ENCODE measurements at places on chromosomes 6 and 20. TPM values are rescaled to one million over a fixed set of nuclear protein-coding genes. Genes with fewer than 3 reads are reported as not detected.

Gene SOX4
- total RNA-seq, result 2.9 TPM

Gene GABRR1
- not detected for total RNA-seq

Gene NECAB3
- total RNA-seq, result 8.5 TPM

Gene LRP11
- 4.3 TPM for total RNA-seq

Gene GSTA2
- not detected for total RNA-seq

Gene SNRPB2
- total RNA-seq, result 46.7 TPM

Gene SMLR1
- total RNA-seq, result not detected

Gene GPR63
- total RNA-seq, result 0.67 TPM

- no peak for DNase-seq
These were observed 38.6 kb downstream of the OVOL2 start for GRCh38 chr20:18019068-18019467.

DNA sequence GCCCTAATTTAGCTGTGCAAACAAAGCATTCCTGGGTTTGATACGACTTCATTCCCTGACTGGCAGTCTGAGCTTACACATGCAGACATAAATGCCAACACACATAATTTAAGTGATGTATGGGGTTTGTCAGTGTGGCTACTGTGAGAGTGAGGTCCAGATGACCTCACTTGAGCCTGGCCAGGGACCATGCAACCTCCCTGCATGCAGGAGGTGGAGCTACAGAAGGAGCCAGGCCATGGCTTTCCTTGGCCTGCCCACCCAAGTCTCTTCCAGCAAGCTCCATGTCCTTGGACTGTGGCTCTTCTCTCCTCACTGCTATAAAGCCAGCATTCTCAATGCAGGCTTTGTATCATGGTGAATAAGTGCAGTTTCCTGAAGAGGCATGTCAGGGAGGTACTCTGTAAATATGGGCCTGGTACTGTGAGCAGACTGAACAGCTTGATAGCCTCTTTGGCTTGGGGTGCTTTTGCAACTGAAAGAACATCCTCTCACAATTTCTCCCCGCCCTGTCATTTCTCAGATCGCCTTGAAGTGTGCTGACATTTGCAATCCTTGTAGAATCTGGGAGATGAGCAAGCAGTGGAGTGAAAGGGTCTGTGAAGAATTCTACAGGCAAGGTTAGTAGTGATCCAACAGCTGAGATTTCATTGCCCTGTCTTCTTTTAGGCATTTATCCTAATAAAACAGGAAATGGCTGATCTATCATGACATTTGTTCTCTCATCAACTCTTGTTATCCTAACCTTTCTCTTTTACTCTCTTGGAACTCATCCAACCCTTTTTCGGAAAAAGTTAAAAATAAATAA is 69.2 kb downstream of the MTFR2 start:
- no peak for DNase-seq

GRCh38 chr20:2932498-2932897 is 59.2 kb downstream of the PTPRA start:
- DNase-seq, result no peak

- DNase-seq, result no peak
These were observed 22.8 kb upstream of the GCLC start for GRCh38 chr6:53567701-53568100.

GRCh38 chr6:125791151-125791819 is 525 bp downstream of the NCOA7 start:
- peak; percentile 42 for DNase-seq

DNA sequence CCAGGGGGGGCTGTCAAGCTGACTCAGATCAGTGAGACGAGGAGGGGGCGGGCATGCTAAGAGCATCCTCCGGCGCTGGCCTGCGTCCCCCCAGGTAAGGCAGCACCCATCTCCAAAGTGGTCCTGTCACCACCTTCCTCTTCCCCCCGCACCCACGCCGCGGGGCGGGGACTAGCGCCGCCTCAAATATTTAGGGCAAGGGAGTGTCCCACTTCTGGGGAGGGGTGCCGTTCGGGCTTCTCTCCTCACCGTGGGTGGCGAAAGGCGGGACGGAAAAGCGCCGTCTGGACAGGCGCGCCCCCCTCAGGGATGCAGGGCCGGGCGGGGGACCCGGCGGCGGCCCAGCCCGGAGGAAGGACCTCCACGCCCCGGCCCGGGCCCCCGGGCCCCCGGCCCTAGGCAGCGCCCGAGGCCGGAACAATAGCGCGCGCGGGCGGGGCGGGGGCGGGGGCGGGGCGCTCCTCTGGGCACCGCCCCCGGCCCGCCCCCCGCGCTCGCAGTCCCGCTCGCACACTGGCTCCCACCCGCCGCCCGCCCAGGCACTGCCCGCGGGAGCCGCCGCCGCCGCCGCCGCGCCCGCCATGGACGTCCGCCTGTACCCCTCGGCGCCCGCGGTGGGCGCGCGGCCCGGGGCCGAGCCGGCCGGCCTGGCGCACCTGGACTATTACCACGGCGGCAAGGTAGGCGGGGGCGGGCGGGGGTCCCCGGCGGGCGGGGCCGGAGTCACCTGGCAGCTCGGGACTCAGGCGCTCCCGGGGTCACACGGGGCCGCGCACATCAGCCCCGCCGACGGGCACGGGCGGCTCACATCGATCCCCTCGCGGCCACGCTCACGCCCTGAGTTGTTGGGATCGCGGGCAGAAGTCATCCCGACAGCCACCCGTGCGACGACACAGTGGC is at the start of gene TOX2:
TSS of gene TOX2 (plus strand) at position 542 of the 900 bp plus-strand sequence. CDS start at position 582, 40 bp downstream.
- peak; percentile 47 for DNase-seq

DNA sequence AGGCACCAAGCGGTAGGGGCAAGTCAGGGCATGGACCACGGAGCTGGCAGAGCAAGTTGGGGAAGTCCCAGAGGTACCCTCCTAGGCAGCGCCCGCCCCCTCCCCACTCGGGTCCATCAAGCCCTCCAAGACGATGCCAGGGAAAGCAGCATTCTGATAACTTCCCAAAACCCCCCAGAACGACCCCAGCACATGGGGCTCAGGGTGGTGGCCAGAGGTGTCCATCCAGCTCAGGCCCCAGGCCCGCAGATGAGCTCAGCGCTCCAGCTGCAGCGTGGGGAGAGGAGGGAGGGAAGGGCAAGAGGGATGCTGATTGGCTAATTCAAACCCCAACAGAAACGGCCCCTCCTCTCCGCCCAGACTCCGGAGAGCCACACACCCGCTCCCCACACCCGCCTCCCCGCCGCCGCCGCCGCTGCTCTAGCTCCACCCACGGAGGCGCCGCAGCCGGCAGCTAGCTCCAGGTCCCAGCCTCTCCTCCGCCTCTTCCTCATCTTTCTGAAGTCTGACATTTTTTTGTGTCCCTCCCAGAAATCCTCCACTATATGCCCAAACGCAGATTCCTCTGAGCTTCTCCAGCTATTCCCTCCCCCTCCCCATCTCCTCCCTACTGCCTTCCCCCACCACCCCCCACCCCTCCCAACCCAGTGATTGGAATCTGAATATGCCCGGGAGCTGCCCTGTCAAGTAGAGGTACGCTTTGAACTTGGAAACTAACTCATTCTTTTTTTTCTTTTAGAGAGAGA is 40.3 kb upstream of the TLDC2 start:
- peak; percentile 66 for DNase-seq

DNA sequence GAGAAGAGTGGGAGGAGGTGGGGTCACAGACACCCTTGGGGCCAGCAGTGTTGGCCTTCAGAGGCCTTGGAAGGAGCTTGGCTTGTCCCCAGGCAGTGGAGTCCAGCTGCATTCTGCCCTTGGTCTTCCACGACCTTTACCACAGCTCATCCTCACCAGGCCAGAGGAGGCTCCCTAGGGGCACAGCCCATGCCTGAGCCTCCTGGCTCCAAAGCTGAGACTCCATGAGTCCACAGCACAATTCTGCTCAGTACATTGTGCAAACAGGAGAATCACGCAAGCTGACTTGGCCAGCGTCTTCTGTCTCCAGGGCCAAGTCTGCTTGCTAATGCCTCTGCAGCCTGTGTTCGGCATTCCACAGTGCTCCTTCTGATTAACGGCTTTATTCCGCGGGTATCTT is 337.2 kb downstream of the SMOC2 start:
- no peak for DNase-seq

DNA sequence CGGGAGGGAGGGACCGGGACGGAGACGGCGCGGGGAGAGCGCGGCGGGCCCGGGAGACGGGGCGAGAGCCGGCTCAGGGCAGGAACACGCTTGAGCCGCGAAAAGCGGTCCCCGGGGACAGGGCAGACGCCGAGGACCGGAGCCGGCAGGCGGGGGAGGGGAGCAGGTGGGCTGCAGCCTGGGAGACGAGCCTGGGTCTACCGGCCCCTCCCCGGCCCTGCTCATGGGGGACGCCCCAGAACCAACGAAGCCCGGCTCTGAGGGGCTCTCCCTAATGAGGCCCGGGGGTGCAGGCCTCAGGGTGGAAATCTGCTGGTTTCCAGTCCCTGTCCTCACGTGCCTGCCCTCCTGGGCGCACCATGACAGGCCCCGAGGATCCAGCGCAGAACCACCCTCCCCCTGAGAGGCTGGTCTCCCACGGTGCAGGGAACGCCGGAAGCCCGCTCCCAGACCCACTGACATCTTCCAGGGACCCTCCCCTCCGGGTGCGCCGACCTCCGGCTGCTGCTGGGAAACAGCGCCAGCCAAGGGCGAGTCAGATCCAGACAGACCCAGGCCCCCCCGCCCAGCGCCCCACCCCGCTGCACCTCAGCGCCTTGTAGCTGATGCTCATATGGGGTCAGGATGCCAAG is 571 bp upstream of the EEF1A2 start:
- no peak for DNase-seq

- no peak for DNase-seq
These were observed 59.6 kb downstream of the OLIG3 start for GRCh38 chr6:137434640-137435039.

DNA sequence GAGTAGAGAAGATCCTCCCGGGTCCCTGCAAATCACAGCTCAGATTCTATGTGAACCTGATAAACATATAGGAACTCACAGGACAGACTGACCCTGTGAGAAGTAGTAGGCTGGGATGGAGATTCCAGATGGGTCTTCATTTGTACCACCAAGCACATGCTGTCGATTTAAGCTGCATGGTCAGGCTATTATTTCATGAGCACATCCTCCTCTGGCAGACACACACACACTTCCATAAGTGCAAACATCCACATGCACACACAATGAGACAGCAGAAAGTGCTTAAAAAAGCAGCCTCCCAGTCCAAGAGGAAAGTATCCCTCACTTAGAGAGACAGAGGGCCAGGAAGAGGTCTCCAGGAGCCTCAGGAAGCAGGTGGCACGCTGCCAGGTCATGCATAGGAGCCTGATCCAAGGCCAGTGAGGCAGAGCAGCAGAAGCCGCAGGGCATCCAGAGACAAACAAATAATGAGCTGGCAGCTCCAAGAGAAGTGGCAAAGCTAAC is 131.8 kb downstream of the UNC5CL start:
- DNase-seq, result no peak

- DNase-seq, result no peak
These were observed 1187.5 kb downstream of the HACE1 start for GRCh38 chr6:103672169-103672568.

DNA sequence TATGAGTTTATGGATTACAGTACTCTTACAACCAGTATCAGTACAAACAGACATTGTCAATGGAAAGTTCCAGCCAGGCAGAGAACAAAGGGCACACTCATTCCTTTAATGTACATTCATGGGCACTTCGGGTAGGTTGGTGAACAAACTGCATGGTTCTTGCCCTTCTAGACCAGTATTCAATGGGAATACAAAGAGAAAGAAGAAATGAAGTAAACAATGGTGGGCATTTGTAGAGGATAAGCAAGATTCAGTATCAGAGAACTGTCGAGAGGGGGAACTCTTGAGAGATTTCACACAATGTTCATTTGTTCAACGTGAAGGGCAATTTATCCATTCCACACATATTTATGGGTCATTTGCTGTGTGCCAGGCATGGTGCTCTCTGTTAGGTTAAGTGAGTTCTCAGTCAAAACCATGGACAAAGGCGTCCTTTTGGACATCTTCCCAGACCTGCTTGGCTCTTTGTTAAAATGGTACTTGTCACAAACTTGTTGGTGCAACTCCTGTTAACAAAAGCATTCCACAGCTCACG is 714.8 kb downstream of the DHX35 start:
- DNase-seq, result no peak

DNA sequence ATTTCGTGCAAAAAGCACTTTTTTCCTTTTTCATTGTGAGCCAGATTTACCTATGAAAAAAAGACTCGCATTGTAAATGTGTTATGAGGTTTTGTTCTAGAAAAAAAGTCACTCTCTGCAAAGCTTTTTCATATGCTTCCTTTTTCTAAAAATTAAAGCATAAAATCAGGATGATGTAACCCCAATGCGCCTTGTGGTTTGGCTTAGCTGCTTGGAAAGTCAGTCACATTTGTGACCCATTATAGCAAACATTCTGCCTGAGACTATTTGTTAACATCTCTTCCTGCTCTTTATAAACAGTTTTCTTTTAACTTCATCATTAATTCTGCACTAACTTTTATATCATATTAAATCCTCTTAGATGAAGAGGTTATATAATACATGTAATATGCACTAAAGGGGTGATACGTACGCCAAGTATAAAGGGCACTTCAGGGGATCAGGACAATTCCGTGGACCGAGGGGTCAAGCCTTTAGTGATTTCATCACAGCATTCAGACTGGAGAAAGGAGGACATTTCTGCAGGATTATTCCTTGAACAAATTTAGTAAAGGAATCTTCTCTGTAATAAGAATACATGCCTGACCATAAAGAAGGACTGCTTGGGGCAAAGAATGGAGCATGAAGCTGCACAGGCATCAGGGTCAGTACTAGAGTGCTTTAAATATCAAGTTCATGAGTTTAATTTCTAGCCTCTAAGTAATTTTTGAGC is 48.1 kb upstream of the SMLR1 start:
- no peak for DNase-seq

DNA sequence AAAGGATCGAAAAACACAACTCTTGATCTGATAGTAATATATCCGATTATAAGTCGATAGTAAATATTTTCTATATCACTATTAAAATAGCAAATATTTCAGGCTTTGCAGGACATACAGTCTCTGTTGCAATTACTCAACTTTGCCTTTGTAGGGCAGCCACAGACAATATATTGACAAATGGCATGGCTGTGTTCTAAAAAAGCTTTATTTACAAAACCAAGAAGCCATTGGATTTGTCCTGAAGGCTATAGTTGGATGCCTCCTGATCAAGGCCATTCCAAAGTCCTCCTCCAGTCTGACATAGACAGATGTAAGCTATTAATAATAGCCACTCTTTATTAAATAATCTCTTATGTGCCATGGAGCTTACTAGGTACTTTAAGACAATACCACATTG is 5.9 kb downstream of the OCSTAMP start:
- DNase-seq, result no peak

DNA sequence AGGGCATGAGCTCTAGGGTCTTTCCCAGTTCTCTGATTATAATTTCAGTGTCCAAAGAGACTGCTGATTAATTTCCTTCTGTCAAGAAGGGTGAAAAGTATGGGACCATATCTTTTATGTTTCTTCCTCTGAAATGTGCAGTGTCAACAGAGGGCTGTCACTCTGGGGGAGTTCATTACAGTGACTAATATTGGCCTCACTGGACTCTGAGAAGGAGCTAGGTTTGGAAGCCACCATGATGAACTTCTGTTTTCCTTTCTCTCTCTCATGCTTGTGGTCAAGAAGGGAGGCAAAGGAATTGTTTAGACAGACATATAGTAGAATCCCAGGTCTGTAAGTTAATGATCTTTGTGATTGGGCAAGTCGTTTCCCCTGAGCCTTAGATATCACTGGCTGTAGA is 41.8 kb upstream of the BMP6 start:
- DNase-seq, result no peak
